NCI-H1092 (cell line): ENCODE measurements at places on chromosomes 11 and 22.

DNA sequence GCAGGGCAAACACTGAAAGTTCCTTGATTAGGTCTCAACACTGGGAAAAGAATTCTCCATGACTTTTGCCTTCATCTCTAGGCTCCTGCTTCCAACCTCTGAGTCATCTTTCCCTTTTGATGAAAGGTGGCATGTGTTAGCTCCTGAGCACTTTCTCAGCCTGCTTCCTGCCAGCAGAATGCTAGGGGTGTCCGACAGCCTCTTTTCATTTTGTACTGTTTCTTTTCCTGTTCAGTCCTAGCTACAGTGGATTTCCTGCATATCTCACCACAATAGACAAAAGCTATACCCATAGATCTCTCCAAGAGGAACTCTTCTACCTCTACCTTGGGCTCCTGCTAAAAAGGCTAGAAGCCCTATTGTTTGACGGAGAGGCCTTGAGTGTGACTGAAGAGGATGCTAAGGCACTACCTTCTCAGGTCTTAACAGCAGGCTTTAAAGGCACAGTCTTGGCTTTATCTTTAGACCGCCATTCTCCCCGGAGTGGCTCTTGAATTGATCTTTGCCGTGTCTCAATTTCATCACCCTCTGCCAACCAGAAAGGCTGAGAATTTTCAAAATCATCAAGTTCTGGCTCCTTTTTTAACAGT lies 145.5 kb downstream of the RBFOX2 start:
- DNase-seq, result no peak

- peak; percentile 61 for DNase-seq
Observed at GRCh38 chr11:114059278-114059983, at the start of gene ZBTB16. TSS of gene ZBTB16 (plus strand) at chr11:114059711. CDS start at chr11:114063301, 3,590 bp downstream.

- no peak for DNase-seq
Observed at GRCh38 chr11:18050848-18051247, 4.8 kb upstream of the TPH1 start.

DNA sequence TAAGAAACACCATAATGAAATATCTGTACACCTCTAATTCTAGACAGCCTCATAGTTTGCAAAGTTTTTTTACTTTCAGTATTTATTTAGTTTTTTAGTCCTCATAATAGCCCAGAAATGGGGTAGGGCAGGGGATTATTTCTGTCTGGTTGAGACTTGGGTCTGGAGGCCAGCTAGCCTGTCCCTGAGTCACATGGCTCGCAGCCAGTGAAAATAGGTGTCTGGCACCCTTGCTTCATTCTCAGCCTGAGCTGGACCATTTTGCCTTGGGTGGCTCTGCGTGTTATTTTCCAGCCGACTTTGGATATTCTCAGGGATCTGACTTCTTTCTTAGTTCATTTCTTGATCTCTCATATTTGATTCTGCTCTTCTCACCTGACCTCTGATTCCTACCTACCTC lies 123.9 kb upstream of the NARS2 start:
- DNase-seq, result no peak

GRCh38 chr11:14634813-14635212 lies 8.8 kb upstream of the PDE3B start:
- no peak for DNase-seq
